ENCODE measurements at places on chromosomes 5 and 9.

DNA sequence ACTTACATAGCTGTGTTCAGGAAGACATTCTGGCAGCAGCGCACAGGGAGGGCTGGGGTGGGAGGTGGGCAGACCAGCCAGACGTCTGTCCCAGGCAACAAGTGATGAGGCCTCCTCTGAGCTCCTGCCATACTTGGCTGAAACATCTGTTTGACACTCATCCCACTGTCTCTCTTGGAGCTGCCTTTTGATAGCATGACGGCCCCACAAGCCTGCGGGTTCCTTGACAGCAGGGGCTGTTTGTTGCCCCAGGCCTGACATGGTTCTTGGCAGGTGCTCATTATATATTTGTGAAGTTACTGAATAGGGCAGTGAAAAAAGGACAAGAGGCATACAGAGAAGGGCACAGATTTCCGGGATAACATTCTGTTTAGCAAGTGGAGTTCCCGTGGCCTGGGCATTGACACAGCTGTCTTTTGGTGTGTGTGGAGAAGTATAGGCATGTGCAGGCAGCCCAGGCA is 22.2 kb upstream of the B4GALT1 start:
- DNase-seq, result no peak

DNA sequence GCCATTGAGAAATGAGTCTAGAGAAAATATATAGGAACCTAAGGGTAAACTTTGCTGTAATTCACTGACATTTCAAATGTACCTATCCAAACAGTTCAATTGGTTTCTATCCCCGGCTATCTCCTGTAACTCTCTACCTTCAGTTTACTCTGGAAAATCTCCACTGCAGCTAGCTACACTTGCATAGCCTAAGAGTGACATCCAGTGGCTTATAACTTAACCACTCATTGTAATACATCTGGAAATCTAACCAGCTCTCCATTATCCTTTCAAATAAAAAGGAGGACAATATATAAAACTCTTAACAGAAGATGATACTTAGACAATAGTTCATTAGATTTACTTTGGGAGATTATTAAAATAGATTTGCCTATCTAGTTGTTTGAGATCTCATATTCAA is 35.3 kb upstream of the SPDL1 start:
- DNase-seq, result no peak

DNA sequence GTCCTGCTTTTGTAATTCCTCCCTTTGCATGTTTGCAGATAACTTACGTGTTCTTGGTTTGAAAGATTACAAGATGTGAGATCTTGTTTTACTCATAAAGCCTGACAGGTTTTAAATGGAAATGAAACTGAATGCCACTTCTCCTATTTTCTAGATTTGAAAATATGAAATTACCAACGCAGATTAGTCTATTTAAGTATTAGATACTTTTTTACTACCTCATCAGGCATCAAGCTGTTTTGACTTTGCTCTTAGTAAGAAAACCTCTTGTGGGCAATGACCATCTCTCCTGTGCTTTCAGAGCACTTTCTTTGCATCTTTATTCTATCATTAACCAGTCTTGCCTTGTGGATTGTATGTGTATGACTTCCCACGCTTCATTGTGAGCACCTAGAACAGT is 3.5 kb downstream of the DMXL1 start:
- no peak for DNase-seq

DNA sequence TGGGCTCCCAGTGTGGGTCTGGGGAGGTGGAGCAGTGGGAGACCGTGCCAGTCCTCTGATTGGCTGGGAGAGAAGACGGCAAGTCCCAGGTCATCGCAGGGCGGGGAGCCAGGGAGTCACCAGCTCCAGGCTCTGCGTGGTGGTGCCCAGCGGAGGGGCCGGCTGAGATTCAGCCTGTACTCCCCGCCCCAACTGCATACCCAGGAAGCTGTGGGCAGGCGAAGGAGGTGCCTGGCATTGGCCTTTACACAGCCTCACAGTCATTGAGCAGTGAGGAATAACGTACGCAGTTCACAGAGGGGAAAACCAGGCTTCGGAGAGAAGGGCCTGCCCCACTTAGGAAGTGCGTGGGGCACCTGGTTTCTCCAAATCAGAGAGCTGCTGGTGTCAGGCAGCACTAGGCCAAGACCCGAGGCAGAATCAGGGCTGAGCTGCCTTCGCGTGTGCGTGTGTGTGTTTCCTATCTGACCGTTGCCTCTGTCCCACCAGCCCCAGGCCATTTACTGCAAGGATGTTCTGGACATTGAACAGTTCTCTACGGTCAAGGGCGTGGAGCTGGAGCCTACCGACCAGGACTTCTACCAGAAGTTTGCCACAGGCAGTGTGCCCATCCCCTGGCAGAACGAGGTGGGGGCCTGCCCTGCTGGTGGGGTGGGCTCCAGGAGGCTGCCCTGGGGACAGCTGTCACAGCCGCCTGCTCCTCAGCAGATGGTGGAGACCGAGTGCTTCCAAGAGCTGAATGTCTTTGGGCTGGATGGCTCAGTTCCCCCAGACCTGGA is 6.2 kb upstream of the PRR7 start:
- no peak for DNase-seq

DNA sequence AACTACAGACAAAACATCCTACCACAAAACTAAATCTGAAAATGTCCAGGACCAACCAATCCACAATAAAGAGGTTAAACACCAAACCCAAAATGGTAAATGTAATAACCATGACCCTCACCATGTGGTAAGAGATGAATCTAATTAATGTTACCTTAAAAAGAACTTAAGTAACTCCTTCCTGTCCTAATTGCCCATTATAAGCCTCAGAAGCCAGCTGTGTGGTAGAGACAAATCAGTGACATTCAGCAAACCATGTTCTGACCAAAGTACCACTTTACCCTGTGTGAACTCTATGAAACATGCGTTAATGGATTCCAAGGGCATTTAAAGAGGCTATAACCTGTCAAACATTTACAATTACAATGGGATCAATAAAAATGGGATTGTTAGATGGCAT is 25.0 kb downstream of the LPAR1 start:
- DNase-seq, result no peak

GRCh38 chr5:88660947-88661805 is 221.8 kb downstream of the MEF2C start:
- DNase-seq, result no peak

GRCh38 chr9:87708986-87709728 is 16.8 kb upstream of the CTSL start:
- DNase-seq, result no peak

DNA sequence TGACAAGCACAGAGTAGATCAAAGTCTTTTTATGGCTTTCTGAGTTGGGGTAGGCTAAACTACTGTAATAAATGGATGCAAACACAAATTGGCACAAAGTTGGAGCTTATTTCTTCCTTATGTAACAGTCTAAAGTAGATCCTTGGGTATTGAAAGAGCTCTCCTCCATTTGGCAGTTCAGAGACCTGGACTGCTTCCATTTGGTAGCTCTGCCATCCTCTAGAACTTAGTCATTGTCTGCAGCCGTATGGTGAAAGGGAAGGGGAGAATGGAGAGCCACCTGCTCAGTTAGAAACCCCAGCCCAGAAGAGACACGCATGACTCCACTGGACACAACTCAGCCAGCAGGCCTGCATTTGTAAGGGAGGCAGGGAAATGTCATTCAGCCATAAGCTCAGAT is 345.0 kb downstream of the DMAC1 start:
- DNase-seq, result no peak

DNA sequence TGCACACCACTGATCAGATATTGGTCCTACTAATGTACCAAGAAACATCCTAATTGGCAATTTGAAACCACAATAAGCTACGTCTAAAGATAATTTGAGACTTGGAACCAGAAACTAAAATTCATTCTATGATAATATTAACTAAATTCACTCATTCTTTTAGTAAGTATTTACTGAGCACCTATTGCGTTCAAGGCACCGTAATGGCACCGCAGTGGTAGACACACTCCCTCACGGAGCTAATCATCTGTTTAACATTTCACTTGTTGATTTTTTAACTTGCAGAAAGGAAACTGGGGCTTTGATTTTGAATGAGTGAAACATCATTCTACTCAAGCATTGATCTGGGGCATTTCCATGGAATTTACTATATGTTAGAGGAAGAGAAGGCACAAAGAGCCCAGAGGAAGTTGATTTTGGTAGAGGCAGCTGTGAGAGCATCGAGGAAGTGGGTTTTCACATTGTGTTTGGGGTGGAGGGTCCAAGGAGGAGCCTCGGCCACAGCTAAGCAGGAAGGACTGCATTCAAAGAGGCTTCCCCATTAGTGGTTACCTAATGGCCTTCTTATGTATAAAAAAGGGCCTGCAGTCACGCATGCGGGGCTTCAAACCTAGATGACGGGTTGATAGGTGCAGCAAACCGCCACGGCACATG is 7.1 kb downstream of the RAPGEF1 start:
- DNase-seq, result no peak

All from AG04450 (cell line).